Astrocyte (in vitro differentiated cells and primary cell): ENCODE measurements at places on chromosomes 3 and 15. TPM values are rescaled to one million over a fixed set of nuclear protein-coding genes. Genes with fewer than 3 reads are reported as not detected.

- DNase-seq: no peak
These were observed 6.3 kb downstream of the TM4SF18 start for GRCh38 chr3:149327156-149327555.

- DNase-seq: no peak
These were observed 182.5 kb downstream of the OPA1 start for GRCh38 chr3:193775421-193776077.

DNA sequence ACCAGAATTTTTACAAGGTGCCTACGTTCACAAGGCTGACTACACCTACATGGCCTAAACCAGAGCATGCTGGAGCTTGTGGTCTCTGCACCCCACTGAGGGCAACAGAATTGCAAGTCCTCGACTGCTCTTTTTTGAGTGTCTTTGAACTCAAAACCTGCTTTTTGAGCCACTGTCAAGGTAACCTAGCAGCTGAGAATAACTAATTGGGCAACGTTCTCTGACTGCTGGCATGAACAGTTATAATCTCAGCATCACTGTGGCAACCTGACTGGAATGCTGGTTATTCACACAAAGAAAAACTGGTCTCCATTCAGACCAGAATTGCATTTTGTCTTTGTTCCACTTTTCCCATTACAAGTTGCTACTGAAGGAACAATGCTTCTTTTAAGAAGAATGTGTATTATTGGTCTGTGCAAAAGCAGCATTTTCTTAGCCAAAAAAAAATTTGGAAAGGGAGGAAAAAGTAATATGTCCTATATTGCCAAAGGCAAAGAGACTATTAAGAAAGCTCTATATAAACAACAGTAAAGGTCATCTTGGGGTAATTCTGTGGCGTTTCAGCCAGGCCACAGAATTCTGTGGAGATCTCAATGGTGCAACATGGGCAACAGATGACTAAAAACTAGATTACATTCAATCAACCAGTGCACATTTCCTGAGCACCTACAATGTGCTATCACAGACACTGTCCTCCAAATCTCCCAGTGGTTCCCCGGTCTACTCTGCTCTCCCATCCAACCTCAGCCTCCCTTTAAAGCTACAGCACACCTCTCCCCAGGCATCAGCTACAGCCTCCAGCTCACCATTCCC lies 76.8 kb downstream of the TNIK start:
- peak; percentile 60 for DNase-seq

- peak; percentile 18 for DNase-seq
These were observed 45.2 kb upstream of the PFN2 start for GRCh38 chr3:150015901-150016300.

DNA sequence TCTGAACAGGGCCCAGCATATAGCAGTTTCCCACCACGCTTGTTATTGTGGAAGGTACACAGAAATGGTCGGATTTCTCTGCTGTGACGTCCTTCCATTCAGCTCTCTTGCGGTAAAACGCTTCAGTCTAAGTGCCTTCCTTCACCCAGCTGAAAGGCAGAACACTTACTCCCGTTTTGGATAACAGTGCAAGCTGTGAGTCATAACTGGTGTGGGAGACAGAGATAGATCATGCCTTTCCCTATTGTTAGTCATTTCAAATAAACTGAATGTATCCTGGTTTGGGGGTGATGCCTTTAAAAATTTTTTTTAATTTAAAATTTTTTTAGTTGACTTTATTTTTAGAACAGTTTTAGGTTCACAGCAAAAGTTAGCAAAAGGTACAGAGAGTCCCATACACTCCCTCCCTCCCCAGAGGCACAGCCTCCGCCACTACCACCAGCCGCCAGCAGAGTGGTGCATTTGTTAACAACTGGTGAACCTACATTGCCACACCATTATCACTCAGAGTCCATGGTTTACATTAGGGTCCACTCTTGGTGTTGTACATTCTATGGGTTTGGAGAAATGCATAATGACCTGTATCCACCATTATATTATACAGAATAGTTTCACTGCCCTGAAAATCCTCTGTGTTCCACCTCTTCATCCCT lies 94.9 kb upstream of the NSMCE3 start:
- peak; percentile 89 for DNase-seq

CX3CR1 gene
- total RNA-seq: 0.17 and 0.32 TPM in 2 replicates

NAALADL2 gene
- total RNA-seq: 2.7 and 3.3 TPM in 2 replicates

TTLL13 gene
- 0.14 TPM in 1 of 2 replicates, not detected in the other for total RNA-seq
